ENCODE measurements at places on chromosomes 3 and 15. TPM values are rescaled to one million over a fixed set of nuclear protein-coding genes. Genes with fewer than 3 reads are reported as not detected.

GRCh38 chr15:47803767-47804166 lies 86.5 kb downstream of the SEMA6D start:
- ATAC-seq = peak; percentile 23

DNA sequence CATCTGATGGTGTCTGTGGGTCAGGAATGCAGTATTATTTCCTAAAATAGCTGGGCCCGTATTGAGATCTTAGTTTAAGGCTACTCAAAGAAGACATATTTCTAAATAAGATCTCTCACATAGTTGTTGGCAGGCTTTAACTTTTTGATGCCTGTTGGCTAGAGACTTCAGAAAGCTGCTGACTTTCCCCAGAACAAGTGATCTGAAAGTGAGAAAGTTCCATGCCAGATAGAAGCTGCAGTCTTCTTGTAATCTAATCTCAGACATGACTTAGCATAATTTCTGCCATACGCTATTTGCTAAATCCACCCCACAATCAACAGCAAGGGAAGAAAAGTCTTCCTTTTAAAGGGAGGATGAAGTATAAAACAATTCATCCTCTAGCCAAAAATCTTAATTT lies 867.1 kb downstream of the IGSF11 start:
- ATAC-seq = no peak

DNA sequence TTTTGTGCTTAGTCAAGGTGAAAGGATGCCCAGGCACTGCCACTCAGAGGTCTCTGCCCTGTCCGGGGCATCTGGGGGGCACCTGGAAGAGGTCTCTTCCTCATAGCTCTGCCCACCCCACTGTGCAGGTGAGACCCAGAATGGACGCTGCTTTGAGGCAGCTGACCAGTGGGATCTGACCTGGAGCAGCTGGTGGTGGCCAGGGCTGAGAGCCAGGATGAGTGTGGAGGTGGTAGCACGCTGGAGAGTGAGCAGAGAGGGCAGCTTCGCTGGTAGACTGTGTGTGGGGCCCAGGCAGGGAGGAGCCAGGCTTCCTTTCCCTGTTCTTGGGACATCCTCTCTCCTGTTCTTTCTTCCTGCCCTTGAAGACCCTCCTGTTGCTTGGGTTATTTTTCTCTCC lies 32.2 kb upstream of the PLA2G4E start:
- no peak for ATAC-seq

DNA sequence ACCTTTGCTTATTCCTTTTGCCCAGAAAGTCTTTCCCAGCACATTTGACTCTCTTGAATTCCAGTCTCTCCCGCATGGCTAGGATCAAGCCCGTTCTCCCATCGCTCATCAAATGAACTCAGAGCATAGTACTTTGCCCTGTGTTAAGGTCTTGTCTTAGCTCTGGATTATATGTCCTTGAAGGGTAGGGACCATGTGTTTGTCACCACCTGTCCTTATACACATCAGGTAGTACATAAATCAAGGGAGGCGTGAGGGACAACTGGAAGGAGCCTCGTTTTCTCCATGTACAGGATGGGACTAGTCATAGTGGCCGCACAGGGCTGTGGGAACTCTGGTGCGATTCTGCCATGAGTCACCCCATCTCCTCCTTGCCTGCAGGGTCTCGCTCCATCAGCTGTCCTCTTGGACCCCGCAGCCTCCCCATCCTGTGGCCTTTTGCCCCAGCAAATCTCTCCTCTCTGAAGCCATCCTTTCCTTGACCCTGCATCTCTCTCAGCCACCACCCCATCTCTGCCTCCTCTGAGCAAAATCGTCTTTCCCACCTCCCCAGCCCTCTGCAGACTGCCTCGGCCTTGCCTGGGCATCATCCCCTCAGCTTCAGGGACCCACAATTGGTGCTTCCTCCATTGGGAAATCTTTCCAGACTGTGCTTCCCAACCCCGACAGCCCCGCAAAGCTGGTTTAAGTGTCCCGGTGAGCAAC lies 33.4 kb upstream of the RAB6B start:
- no peak for ATAC-seq

DNA sequence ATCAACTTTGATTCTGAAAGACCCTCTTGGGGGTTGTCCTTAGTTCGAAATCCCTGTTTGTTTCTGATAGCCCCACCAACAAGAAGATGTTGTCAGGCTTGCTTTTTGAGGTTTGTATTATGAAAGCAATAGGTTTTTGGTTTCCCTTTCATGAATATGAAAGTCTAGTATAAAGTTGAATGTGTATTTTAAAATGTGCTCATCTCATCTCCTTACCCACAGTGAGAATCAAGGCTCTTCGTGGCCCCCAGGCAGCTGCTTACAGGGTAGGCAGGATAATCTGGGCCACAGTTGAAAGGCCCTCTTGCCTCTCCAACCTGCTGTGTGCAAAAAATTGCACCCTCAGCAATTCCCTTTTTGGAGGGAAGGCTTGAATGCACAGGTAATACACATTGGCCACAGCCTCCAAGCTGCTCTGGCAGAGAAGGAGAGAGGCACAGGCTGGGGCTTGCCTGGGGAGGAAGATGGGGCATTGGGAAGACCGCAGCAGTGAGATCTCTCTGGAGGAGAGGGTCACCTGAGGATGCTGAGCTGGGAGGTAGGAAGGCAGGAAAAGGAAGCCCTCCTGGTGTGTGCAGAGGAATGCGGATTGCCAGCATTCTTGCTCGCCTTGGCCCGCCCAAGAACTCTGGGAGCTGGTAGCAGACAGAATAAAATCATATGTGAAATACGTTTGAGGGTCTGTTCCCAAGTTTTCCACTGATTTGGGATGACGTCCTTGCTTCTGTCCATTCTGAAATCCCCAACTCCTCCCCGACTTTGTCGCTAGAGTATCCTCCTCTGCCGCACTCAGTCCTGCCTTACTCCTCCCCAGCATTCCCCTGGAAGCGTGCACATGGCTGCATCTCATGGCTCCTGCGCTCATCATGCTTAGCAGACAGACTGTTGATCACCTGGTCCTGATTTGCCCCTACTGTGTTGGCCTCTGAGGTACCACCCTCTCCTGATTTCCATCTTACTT lies 196.4 kb downstream of the RPLP1 start:
- ATAC-seq = no peak

DNA sequence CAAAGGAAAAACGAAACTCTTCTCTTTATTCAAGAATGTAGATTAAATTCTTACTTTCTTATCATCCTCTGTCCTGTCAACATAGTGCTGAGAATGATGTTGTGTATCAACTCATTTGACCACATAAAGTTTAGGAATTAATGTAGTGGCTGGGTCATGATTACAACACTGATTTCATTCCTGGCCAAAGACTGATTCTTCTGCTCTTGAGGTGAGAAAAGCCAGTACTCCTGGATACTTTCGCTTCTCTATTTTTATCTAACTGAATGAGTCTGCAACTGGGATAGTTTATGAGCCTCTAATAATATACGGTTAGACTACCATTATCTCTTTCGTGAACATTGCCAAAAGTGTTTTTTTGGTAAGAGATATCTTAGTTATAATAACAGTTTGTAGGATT lies 173.0 kb downstream of the LPP start:
- no peak for ATAC-seq

DNA sequence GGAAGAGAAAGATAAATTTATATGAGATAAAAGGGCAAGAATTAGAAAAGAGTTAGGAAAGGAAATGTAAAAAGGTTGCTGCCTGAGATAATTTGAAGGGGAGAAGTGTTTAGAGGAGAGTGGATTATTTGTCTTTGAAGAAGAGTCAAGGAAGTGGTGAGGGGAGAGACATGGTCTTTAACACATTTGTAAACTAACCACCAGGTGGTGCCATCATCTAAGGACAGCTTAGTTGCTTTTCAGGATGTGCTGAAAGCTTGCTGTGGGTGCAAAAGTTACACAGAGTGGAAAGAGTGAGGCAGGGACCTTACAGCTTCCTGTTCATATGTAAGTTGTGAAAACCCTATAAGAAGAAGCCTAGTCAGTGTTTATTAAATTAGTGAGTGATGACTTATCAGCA lies 114.1 kb upstream of the DNAJC19 start:
- no peak for ATAC-seq

GRCh38 chr3:195458316-195458717 lies 15.5 kb upstream of the ACAP2 start:
- no peak for ATAC-seq

- peak; percentile 94 for ATAC-seq
Observed at GRCh38 chr3:102124282-102124681, 275.0 kb downstream of the NFKBIZ start.

DNA sequence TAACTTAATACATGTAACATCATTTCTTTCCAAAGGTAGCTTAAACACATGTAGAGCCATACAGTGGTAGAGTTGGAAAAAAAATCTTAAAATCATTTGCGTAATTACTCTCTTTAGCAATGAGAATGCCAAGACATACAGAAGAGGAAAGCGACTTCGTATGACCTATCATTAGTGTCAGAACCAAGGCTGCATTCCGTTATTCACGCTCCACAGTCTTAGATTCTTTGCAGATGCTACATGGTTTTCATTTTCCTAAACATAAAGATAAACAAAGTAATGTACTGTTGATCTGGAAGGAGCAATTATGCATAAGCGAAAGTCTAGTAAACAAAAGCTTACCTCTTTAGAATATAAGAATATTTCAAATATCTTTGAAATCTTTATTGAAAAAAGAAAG lies 410.3 kb upstream of the TPRG1 start:
- ATAC-seq = no peak

DNA sequence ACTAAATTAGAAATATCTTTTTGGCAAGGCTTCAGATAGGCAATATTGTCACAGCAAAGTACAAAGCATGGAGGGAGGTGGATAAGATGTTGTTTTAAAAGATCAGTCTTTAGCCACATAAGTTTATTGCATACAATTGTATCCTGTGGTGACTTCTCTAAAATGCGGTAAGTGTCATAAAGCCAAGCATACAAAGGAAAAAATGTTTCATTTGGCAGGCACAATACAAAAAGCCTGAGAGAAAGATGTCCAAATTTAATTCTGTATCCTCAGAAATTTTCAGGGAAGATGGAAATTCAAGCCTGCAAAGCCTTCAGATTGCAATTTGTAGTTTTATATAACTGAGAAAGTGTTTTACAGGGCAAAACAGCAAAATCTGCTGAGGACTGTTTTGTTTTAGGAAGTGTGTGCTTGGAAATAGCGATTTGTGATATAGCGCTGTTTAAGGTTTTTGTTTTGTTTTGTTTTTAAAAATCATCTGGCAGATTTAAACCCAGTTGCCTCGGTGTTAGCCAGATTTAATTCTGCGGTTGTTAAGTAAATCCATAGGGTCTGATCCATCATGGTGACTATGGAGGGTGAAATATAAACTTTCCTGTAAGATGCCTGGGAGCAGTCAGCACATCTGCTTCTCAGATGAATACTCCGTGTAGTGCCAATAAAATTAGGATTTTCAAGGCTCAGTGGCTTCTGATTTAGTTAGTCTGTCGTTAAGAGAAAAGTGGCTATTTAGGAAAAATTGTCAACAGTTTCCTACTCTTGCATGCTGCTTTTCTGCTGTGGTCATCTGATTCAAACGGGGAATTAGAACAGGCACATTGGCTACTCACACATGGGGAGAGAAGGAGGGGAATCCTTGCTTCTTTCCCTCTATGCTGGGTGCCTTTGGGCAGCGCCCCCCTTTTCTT lies 8.0 kb downstream of the KAT2B start:
- ATAC-seq = no peak

IL17RD gene
- total RNA-seq = 2.4 TPM

STRIT1 gene
- not detected for total RNA-seq

KLHL40 gene
- total RNA-seq = not detected

TGM4 gene
- total RNA-seq = not detected

CLDN1 gene
- 40.3 TPM for total RNA-seq
